Activated CD4-positive, alpha-beta T cell treated with anti-CD3 and anti-CD28 coated beads, Interleukin-2, amount 10 ng/mL, durations not matched to agents 24 days and 14 days (primary cell): ENCODE measurements at places on chromosomes 12 and 14. TPM values are rescaled to one million over a fixed set of nuclear protein-coding genes. Genes with fewer than 3 reads are reported as not detected.

- H3K4me1 ChIP-seq: peaks cover 56% of the 10 kb centered on the region
- no peaks in the 10 kb centered on the region for H3K27me3 ChIP-seq
- H3K36me3 ChIP-seq: peaks cover 62% of the 10 kb centered on the region
- no peak overlapping the region for H3K4me3 ChIP-seq
- peak; percentile 74 for DNase-seq
- peak overlapping the region; percentile 75 for H3K27ac ChIP-seq
Measured at GRCh38 chr14:53144244-53144643, 8.9 kb downstream of the DDHD1 start.

- DNase-seq: no peak
- H3K4me1 ChIP-seq: no peaks in the 10 kb centered on the region
- H3K27ac ChIP-seq: no peak overlapping the region
- no peaks in the 10 kb centered on the region for H3K27me3 ChIP-seq
- no peaks in the 10 kb centered on the region for H3K36me3 ChIP-seq
Measured at GRCh38 chr14:80427101-80427500, 215.8 kb upstream of the DIO2 start.

GRCh38 chr12:12613344-12613743 is 1.7 kb downstream of the CREBL2 start:
- DNase-seq: no peak
- H3K36me3 ChIP-seq: peaks cover 23% of the 10 kb centered on the region
- peak overlapping the region; percentile 81 for H3K27ac ChIP-seq

Gene CLEC2B
- total RNA-seq: 13.0 and 13.1 TPM in 2 replicates

Gene KRT2
- total RNA-seq: not detected in 2 replicates

GRCh38 chr12:114949058-114949820 is 265.3 kb upstream of the TBX3 start:
- H3K27ac ChIP-seq: no peak overlapping the region
- no peak for DNase-seq
- H3K36me3 ChIP-seq: no peaks in the 10 kb centered on the region
- no peak overlapping the region for H3K4me3 ChIP-seq
- H3K4me1 ChIP-seq: no peaks in the 10 kb centered on the region

GRCh38 chr12:40375076-40375475 is 150.3 kb downstream of the LRRK2 start:
- DNase-seq: no peak
- no peak overlapping the region for H3K27ac ChIP-seq
- H3K4me1 ChIP-seq: no peaks in the 10 kb centered on the region
- no peaks in the 10 kb centered on the region for H3K36me3 ChIP-seq
- H3K27me3 ChIP-seq: no peaks in the 10 kb centered on the region
- no peak overlapping the region for H3K4me3 ChIP-seq

GRCh38 chr14:55085060-55085660 is 33.7 kb downstream of the MAPK1IP1L start:
- H3K27me3 ChIP-seq: peaks cover 9% of the 10 kb centered on the region
- no peak for DNase-seq
- no peaks in the 10 kb centered on the region for H3K36me3 ChIP-seq
- H3K4me3 ChIP-seq: no peak overlapping the region
- peaks cover 2% of the 10 kb centered on the region for H3K4me1 ChIP-seq

Gene HELB
- total RNA-seq: 20.2 and 21.4 TPM in 2 replicates

GRCh38 chr12:82756303-82756702 is 69.6 kb downstream of the TMTC2 start:
- H3K4me1 ChIP-seq: no peaks in the 10 kb centered on the region
- no peak overlapping the region for H3K4me3 ChIP-seq
- no peak for DNase-seq
- no peaks in the 10 kb centered on the region for H3K27me3 ChIP-seq

GRCh38 chr12:121770388-121770787 is 23.1 kb downstream of the RHOF start:
- no peak overlapping the region for H3K4me3 ChIP-seq
- DNase-seq: no peak
- H3K27me3 ChIP-seq: no peaks in the 10 kb centered on the region
